Stimulated activated naive CD8-positive, alpha-beta T cell treated with anti-CD3 and anti-CD28 coated beads, Interleukin-15, amount 100 ng/mL, for 72 hours (primary cell): ENCODE measurements at places on chromosomes 2 and 18.

DNA sequence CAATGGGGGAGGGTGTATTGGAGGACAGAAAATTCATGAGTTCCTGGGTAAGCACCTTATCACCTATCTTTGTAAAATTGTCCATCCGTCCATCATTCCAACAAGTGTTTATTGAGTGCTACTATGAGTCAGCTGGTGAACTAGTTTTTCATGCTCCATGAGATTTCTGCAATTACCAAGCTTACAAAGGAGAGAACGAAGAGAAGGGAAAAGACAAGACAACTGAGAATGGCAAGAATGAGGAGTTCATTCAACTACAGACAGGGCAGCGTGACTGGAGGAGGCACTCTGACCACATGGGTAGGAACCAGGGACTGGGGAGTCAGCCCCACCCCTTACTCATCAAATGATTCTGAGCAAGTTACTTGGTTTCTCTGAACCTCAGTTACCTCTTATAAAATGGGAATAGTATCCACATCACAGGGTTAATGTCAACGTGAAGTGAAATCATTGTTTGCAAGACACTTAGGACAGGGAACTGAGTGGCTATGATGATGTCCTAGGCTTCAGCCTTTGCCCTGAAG, 18.6 kb upstream of the TXNDC2 start:
- no peak for DNase-seq

GRCh38 chr18:48825101-48825745, 125.5 kb downstream of the SMAD7 start:
- no peak for DNase-seq

- DNase-seq, result no peak
Measured at GRCh38 chr2:98028931-98029717, 33.4 kb upstream of the TMEM131 start.

- no peak for DNase-seq
Measured at GRCh38 chr2:226981791-226982326, 146.0 kb downstream of the RHBDD1 start.

DNA sequence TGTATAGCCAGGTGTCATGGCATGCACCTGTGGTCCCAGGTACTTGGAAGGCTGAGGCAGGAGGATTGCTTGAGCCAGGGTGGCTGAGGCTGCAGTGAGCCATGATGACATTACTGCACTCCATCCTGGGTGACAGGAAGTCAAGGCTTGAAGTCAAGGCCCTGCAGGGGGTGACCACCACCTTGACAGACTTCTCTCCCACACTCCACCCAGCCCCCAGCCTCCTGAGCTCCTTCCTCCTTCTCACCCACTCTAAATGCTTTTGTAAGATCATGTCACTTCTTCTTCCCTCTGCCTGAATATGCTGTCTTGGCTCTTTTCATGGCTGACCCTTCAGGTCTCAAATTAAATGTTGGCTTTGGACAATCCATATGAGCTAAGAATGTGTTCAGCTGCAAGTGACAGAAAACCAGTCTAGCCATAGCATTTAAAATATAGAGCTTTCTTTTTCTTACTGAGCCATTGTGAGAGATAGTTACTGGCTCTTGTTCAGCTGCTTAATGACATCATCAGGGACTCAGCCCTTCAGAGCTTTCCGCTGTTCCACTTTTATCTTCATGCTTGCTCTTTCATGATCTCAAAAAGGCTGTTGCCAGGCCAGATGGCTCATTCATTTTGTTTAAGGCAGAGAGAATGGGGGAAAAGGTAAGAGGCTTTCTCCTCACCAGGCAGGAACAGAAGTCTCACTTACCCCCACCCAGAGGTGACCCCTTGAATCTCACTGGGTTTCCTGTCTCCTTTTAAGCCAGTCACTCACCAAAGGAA, 36.7 kb upstream of the TTC39C start:
- no peak for DNase-seq

DNA sequence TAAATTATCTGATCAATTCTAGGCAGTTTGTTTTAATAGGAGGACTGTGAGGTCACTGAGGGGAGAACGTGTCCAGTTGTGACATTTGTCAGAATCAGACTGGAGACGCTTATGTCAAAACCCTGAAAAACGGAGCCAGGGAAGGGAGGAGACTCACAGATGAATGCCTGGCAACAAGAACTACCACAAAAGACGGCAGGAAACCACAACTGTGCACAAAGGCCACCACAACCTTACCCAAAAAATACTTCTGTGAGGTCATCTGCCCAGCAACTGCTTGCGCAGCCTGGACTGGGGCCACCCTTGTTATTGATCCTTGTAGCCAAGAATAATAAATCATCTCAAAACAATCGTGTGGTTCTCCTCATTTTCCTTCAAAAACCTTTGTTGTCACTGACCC, 173.0 kb upstream of the ALKAL2 start:
- DNase-seq, result peak; percentile 63

DNA sequence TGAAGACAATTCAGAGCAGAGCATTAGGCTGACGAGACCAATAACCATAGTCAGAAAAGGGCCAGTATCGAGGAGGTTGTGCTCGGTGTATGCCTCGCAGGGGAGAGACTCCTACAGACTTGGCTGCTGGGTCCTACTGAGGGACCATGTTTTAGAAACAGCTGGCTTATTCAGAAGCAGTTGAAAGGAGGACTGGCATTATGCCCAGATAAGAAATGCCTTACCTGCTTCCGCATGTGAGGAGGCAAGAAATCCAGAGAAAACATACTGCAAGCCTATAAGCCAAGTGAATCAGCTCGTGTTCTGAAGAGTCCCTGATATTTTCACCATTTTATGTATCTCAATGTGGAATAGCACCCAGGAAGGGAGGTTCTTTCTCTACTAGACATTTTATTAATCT, 434.7 kb downstream of the GRB14 start:
- DNase-seq, result no peak

DNA sequence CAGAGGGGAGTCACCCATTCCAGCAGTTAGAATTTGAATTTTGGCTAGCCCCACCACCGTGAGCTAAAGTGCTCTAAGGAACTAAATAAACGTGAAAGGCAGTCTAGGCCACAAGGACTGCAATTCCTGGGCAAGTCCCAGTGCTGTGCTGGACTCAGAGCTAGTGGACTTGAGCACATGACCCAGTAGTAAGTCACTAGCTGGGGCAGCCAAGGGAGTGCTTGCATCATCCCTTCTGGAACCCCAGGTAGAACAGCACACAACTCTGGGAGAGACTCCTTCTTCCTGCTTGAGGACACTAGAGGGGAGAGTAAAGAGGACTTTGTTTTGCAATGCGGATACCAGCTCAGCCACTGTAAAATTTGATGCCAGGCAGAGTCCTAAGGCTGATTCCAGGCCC, 672.2 kb downstream of the CPS1 start:
- no peak for DNase-seq

GRCh38 chr18:55137602-55138001, 178.3 kb upstream of the CCDC68 start:
- DNase-seq, result no peak

DNA sequence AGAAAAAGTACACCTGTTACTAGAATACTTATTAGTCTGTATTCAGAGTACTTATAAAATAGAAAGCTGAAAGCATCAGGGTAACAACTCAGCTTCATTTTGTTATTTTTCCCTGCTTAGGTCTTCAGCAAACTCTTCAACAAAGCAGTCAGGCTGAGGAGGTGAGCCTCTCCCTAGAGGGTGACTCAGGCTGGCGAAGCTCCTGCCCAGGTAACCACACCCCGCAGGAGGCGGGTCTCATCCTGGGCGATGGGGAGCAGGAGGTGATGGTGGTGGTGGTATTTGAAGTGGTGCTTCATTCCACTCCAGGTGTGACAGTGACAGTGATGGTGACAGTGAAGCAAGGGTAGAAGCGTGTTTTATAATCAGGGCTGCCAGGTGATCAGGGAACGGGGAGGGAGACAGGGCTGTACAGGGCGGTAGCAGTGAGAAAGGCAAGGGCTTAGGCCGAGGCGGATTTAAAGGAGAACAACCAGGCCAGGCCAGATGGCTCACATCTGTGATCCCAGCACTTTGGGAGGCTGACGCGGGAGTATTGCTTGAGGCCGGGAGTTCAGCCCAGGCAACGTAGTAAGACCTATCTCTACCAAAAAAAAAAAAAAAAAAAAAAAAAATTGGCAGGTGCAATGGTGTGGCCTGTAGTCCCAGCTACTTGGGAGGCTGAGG, 127.1 kb downstream of the SOCS6 start:
- DNase-seq, result no peak

DNA sequence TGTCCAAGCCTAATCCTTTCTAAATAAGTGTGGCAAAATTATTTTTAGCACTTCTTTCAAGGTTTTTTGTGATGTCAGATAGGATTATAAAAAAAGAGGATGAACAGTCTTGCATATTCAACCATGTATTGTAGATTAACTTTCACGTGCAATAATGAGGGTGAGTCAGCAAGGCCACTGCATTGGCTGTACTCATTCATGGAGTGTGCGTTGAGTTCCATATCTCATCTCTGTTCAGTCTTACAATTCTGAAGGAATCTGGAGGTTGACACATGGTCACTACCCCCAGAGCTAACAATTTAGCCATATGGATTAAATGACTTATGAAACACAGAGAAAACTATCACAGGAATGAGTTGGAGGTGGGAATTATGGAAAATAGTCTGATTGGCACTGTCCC, 810.5 kb downstream of the SLC4A3 start:
- DNase-seq, result no peak

GRCh38 chr18:61388010-61388409, 54.8 kb downstream of the CDH20 start:
- DNase-seq, result no peak

DNA sequence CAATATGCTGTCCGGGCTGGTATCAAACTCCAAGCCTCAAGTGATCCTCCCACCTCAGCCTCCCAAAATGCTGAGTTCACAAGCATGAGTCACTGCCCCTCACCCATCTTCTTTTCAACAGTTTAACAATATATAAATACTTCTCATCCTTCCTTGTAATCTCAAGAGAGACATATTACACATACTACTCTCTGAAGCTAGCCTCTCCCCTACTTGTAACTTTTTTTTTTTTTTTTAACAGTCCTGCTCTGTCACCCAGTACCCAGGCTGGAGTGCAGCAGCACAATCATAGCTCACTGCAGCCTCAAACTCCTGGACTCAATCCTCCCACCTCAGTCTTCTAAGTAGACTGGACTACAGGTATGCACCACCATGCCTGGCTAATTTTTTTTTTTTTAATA, 5.7 kb downstream of the GFPT1 start:
- DNase-seq, result no peak

- no peak for DNase-seq
Measured at GRCh38 chr18:8176554-8176953, 432.7 kb upstream of the RAB12 start.

DNA sequence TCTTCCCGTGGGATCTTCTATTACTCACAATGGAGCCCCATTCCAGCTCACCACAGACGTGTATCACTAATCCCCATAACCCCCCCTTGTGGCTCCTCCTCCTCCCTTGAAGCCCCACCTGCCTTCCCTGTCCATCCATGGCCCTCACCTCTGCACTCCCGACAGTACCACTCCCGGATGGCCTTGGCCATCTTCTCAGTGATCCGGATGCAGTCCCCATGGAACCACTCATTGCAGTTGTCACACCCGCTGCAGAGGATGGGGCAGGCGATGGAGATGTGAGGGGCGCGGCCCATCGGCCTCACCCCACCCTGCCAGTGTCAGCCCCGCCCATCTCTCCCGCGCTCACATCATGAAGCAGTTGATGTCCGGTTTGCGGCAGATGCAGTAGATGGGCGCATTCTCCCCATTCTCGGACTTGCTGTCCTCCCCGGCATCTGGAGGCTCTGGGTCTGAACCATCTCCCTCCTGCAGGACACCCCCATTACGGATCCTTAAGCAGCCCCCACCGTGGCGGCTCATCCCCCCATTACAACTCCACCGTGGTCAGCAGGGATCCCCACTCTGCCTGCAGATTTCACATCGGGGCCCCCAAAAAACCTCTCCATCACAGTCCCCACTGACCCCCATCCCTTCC, 983 bp downstream of the CXXC1 start:
- no peak for DNase-seq

DNA sequence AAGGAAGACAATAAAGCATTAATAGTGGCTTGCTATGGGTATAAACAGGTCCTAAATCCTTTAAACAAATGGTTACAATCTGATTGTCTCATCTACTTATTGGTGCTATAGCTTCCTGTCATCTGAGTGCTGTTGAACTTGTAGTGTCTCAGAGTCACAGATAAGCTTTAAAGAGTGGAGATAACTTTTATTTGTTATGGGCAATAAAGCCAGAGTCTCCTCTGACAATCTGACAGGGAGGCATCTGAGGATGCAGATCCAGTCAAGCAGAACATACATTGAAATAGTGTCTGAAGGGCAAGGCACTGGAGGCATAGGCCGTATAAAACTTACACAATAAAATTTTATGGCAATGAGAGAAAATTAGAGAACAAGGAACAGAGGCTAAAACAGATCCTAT, 1132.4 kb upstream of the CDH2 start:
- DNase-seq, result no peak

DNA sequence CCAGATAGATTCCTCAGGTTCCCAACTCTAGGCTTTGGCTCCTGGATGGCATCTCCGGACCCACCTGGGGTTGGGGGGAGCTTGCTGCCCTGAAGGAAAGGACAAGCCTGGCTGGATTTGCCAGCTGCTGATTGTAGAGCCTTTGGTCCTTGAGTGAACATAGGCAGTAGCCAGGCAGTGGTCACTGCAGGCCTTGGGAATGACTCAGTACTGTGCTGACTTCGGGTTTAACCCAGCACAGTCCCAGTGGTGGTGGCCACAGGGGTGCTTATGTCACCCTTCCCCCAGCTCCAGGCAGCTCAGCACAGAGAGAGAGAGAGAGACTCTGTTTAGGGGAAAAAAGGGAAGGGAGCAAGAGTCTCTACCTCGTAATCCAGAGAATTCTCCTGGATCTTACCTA, 27.7 kb upstream of the ACTR2 start:
- no peak for DNase-seq

GRCh38 chr2:177030451-177031105, 182.0 kb upstream of the HNRNPA3 start:
- no peak for DNase-seq

- no peak for DNase-seq
Measured at GRCh38 chr2:22199994-22200393, 1076.2 kb downstream of the TDRD15 start.

- no peak for DNase-seq
Measured at GRCh38 chr2:3952866-3953516, 249.6 kb downstream of the DCDC2C start.

DNA sequence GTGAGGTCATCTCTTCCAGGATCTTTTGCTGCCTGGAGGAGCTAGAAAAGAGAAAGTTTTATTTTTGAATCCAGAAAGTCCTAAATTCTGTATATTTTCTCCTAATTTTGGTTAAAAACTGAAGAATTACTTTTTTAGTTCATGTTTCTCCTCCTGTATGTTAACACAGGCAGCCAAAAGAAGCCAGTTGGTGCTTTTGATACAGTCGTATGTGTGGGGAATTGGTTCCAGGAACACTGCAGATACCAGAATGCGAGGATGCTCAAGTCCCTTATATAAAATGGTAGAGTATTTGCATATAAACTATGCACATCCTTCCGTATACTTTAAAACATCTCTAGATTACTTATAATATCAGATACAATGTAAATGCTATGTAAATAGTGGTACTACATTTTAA, 22.6 kb upstream of the ADAM23 start:
- DNase-seq, result no peak

DNA sequence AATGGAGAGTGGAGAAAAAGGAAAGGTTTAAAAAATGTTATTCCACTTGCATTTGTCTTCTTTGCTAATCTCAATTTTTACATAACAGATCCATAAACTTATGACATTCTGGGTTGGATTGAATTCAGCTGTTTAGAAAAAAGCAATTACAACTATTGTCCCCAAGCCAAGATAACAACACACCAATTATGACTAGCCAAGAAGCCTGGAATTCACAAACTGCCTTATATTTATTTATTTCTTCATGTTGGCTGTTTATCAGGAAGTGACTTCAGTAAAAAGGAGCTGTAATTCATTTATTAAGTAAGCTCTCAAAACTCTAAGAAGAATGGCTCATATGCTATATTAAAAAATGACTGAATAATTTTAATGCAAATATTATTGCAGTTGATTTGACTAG, 137.4 kb downstream of the CALCRL start:
- no peak for DNase-seq
